HCEC 1CT (cell line): ENCODE measurements at places on chromosomes 3 and 15.

- no peak for DNase-seq
These were observed 1.2 kb downstream of the MANF start for GRCh38 chr3:51386159-51386851.

- peak; percentile 23 for DNase-seq
These were observed 984 bp downstream of the RNU6-1 start for GRCh38 chr15:67838789-67839332.

DNA sequence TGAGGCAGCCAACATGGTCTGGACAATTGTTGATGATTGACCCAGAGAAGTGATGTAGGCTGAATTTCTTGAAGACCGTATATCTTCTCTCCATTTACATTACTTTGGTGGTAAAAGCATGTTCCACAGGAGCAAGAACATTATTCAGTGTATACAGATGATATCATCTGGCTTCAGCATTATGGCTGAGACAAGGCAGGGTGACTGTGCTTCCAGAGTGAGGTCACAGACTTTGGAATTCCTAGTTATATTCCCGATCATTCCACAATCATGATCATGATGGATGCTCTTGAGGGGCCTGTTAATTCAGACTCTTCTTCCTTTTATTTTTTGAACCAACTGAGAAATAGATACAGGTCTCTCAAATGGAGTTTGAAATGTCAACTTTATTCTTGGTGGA lies 19.0 kb downstream of the PLS1 start:
- no peak for DNase-seq

DNA sequence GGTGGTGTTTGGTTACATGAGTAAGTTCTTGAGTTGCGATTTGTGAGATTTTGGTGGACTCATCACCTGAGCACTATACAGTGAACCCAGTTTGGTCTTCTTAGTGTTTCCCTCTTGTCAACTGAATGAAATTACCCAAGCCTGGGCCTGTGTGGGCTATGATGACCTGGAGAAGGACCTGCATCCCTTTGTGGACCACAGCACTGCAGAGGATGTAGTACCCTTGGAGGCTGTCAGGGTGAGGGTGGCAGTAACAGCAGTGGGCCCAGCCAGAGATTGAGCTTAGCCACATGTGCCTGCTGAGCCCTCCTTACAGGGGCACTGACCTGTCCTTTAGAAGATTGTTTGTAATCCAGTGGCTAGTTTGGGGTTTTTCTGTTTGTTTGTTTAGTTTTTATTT lies 250.1 kb upstream of the TRIM42 start:
- no peak for DNase-seq

- no peak for DNase-seq
These were observed 25.6 kb downstream of the IQCB1 start for GRCh38 chr3:121809249-121809648.

DNA sequence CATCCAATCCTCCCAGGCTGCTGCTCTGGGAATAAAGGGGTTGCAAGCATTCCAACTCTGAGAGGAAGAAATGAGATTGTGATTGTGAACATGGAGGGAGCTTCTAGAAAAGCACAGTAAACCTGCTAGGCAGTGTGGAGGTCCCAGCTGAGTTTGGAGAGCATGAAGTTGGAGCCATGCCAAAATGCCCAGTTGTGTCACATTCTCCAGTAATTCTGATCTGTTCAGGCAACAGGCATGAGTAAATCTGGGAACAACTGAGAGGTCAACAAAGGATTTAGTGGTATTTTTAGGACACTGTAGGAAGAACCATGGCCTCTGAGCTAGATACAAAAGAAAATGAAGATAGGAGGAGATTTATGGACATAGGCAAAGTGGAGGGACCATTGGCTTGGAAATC lies 74.7 kb downstream of the CYP19A1 start:
- no peak for DNase-seq

DNA sequence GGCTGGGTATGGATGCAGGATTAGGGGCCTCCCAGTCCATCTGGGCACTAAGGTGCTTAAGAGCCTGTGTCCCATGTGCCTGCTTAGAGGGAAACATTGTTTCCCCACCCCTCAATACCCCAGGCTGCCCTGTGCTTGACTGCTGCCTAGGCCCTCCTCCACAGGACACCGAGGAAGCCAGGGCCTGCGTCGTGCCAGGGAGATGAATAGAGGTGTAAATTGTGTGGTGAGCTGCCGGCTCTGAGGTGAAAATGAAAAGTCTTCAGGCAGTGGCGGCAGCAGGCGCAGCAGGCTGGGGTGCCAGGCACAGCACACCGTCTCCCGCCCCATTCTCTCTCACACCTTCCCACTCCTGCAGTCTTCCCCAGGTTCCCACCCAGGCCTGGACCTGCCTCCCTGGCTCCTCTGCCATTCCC lies 13.9 kb upstream of the GRM2 start:
- DNase-seq, result no peak

GRCh38 chr3:14633819-14634424 lies 17.6 kb upstream of the CCDC174 start:
- peak; percentile 66 for DNase-seq

- DNase-seq, result no peak
These were observed 104.1 kb upstream of the LPP start for GRCh38 chr3:188049606-188050530.

DNA sequence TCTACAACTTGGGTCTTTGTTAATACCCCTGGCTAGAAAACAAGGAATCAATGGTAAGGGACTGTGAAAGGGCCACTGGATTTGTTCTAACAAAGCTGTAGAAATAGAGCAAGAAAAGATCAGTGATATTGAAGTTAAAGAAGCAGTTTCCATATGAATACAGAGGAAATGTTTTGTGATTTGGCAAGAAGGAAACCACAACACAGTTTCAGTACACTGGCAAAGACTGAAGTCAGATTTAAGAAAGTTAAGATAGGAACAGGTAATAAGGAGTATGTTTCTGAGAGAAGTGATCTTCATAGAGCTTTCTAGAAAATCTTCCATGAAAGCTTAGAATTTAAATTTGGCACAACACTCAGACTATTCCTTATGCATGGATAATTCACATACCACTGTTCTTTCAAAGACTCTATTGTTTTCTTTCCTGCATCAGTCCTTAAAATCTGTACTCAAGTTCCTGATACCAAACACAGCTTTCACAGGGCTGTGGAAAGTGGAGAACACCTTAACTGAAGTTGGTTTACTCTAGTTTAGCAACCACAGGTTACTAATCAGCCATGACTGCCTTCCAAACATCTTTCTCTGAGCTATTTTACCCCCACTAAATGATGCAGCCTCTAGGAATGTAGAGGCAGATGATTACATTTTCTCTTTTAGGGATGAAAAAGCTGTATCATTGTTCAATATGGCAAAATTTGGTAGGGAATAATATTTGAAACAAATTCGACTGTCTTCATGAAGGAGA lies 32.4 kb upstream of the ALCAM start:
- peak; percentile 77 for DNase-seq

GRCh38 chr15:69612112-69612511 lies 159.5 kb downstream of the RPLP1 start:
- DNase-seq, result no peak

- peak; percentile 95 for DNase-seq
These were observed 38.1 kb upstream of the LEKR1 start for GRCh38 chr3:156787926-156788663.

GRCh38 chr15:101068523-101068960 lies 149.4 kb downstream of the LRRK1 start:
- DNase-seq, result peak; percentile 3

DNA sequence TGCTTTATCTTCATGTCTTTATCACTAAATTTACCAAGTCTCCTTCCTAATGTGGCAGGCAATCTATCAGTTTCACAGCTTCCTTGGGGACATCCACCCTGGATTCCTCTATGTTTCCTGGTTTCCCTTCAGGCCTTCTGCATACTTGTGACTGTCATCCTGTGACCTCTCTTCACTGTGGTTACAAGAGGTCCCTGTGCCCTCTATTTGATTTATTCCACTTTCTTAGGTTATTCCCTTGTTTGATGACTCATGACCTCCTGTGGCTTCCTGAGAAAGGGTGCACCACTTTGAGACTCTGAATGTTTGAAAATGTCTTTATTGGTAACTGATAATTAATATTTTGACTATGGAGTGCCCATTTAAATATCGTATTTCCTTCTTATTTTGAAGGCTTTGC lies 60.5 kb upstream of the KY start:
- no peak for DNase-seq
